Iris pigment epithelial cell (primary cell): ENCODE measurements at places on chromosomes 6 and 20.

DNA sequence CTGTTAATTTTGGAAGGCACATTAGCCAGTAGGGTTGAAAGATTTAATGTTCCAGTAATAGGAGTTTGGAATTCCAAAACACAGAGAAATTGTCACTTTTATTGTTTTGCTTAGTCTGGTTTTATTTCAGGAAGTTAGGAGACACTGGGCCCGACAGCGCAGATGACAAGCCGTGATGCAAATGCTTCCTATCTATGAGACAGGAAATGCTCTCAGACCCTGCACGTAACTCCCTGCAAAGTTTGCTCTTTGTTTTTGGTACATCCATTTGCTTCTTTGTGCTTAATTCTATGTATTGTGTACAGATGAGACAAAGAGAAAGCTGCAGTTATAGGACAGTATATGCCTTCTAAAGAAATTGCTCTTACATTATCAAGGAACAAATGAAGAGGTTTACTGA lies 201.6 kb upstream of the SGK1 start:
- DNase-seq, result peak; percentile 45

DNA sequence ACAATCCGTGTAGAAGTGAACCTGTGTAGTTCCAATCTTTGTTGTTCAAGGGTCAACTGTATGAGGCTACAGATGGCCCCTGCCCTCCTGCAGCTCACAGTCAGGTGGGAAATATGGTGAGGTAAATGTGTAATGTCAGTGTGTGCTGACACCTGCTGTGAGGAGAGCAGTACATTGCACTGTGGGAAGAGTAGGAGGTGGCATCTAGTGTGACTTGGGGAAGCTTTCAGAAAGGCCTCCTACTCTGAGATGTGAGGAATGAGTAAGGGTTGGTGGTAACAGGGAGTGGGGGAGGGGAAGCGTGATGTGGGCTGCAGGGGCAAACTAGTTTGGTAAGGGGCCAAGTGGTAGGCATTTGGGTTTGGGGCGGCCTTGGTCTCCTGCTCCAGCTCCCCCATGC lies 188.8 kb downstream of the FARS2 start:
- DNase-seq, result no peak

- no peak for DNase-seq
Observed at GRCh38 chr20:58886546-58886945, 34.0 kb downstream of the GNAS start.

DNA sequence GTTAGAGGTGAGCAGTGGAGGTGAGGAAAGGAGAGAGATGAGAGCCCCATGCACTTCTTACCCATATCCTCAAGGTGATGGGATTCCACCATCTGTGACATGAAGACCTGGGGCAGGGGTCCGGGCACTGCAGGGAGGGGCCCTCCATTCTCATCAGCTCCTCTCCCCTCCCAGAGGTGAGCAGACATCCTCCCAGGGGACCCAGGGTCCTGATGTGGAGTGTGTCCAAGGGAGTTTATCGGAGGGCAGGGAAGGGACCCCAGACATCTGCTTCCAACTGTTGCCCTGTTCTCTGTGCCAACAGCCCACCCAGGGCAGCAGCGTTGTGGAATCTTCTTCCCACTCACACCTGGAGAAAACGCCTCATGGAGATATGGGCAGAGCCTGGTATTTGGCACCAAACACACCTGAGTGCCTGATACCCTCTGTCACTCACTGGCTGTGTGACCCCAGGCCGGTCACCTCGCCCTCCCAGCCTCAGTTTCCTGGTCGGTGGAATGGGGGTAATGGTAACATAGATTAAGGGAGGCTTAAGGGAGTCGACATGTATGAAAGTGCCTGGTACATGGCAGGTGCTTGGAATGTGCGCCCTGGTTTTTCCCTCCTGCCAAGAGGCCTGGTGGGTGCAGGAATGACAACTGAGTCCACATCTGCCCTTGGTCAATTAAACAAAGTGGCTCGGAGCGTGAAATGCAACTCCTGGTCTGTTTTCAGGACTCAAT lies 227.9 kb downstream of the PREX1 start:
- no peak for DNase-seq

GRCh38 chr6:139708337-139709199 lies 334.1 kb upstream of the CITED2 start:
- DNase-seq, result peak; percentile 93

GRCh38 chr20:48615871-48616270 lies 211.9 kb downstream of the PREX1 start:
- DNase-seq, result no peak

DNA sequence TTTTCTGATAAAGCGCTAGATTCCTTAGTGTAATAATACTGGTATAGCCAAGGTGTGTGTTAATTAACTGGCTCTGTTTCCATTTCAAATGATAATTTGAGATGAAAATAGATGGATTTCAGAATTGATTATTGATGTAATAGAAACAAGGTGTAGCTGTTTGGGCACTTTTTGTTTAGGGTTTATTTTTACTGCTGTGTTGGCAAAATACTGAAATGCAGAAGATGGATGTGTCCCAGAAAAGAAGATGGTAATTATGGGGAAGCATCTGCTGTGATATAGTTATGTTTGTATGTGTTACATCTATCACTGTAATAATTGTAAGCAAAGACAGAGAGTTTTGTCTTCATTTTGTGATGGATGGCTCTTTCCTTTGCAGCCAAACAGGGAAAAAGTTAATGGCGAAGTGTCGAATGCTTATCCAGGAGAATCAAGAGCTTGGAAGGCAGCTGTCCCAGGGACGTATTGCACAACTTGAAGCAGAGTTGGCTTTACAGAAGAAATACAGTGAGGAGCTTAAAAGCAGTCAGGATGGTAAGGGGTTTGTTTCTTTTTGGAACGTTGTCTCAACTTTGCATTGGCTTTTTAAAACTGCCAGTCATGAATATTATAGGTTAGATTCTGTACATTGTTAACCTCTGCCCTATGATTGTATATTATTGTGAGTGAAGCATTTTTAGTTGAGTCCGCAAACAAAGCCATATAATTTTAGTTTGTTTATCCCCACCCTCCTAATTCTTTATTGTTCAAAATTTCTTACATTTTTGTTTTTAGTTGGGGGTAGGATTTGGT lies 8.6 kb upstream of the ACAT2 start:
- DNase-seq, result no peak

DNA sequence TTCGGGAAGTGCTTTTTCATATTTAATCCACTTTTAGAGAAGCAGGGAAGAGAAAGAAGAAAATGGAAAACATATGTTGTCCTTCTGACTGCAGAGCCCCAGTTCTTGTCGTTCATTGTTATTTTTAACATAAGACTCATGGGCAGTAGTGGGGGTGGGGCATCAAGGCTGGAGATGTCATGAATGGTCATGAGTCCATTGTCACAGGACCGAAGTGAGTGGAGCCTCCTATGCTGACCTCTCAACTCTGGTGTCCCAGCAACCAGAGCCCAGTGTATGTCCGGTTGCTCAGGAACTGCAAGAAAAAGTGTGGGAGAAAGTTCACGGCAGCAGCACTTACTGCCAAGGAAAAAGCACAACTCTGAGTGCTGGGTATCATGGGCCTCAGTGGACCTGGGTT lies 108.6 kb downstream of the BANF2 start:
- peak; percentile 62 for DNase-seq

DNA sequence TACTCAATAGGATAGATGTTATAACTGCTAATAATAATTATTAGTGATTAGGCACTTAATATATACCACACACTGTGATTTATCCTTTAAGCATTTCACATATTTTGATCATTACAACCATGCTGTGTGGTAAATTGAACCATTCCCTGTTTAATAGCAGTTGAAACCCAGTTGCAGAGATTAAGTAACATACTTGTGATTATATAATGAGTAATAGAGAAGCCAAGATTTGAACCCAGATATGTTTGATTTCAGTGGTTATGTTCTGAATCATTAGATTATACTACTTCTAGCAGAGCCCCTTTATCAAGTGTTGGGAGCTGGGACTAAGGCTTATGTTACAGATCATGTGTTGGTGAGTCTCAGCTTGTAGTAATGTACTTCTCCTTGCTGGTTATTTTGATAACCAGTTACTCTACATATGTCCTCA lies 44.1 kb downstream of the STK4 start:
- peak; percentile 85 for DNase-seq

GRCh38 chr20:33507461-33507860 lies 17.6 kb downstream of the CBFA2T2 start:
- no peak for DNase-seq

DNA sequence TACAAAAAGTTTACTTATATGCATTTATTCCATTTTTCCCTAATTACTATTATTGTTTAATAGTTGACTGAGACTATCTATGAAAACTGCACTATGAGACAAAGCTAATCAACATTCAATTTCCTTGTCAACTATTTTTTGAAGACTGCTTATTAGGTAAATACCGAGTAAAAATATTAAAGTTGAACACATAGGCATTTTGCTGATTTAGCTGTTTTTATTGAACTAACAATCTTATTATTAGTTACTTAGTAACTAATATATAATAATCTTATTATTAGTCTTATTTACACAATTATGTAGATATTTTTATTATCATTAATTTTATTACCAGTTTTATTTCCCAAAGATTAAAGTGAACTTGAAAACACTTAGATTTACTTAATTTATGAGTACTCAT lies 728.8 kb downstream of the TENT5A start:
- no peak for DNase-seq

DNA sequence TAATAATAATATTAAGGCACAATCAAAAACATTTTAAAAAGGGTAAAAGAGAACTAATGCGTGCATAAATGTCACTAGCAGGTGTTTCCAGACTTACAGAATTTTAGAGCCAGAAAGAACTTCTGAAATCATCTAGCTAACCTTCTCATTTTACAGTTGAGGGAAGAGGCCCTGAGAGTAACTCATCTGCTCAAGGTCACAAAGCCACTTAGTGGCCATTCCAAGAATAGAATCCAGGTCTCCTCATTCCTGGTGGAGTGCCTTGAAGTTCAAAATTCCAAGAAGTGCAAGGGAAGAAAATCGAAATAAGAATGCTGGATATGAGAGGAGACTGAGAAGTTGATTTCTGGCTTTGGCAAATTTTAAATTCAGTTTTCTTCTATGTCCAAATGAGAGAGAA lies 3.2 kb upstream of the KIAA0408 start:
- no peak for DNase-seq

DNA sequence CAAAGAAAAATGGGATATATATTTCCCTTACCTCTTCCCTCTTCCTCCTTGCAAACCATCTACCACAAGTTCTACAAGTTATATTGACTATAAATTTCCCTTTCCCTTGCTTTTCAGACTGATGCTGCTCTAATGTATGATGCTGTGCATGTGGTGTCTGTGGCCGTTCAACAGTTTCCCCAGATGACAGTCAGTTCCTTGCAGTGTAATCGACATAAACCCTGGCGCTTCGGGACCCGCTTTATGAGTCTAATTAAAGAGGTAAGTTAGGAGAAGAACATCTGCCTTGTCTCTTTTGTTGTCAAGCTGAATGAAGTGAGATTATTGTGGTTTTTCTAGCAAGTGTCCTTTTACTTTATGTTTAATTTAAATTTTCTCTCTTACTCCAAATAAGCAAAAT lies 406.0 kb downstream of the GRIK2 start:
- DNase-seq, result no peak

GRCh38 chr6:68652117-68652536 lies 17.0 kb downstream of the ADGRB3 start:
- no peak for DNase-seq

GRCh38 chr6:162733489-162733888 lies 5.7 kb downstream of the PACRG start:
- DNase-seq, result no peak

DNA sequence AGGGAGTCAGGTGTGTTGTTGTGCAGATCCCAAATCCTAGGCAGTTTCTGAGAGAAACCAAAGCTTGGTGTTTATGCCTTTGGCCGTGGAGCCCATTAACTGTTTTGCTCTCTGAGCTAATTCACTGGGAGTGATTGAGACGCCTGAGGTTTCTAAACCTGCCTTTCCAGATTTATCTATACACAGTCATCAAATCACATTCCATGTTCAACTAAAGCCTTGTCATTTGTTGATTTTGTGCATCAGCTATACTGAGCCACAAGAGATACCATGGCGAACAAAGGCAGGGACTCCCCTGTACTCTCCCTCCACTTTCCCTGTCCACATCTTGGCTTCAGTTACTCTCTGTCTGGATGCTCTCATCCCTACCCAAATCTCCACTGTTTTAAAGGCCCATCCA lies 229.7 kb upstream of the PMEPA1 start:
- no peak for DNase-seq

- no peak for DNase-seq
Observed at GRCh38 chr6:79188885-79189480, 45.5 kb downstream of the HMGN3 start.

- no peak for DNase-seq
Observed at GRCh38 chr6:141165002-141165665, 967.6 kb upstream of the GJE1 start.

GRCh38 chr20:5880326-5880725 lies 70.0 kb downstream of the TRMT6 start:
- no peak for DNase-seq

DNA sequence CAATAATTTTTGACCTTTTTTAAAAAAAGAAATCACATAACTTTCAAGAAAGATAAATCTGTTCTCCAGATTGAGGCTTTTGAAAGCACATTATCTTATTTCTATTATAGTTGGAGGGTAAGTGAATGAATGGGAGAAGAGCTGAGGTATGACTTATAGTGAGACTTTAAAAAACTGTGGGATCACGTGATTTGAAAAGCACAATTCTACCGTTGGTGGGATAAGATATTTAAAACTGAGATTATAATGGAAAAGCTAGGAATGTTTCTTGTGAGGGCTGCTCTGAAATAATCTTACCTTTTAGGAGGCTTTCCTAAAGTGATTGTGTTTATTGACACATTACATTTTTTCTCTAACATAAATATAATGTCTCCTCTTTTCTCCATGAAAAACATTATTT lies 9.5 kb upstream of the OPN5 start:
- DNase-seq, result no peak

DNA sequence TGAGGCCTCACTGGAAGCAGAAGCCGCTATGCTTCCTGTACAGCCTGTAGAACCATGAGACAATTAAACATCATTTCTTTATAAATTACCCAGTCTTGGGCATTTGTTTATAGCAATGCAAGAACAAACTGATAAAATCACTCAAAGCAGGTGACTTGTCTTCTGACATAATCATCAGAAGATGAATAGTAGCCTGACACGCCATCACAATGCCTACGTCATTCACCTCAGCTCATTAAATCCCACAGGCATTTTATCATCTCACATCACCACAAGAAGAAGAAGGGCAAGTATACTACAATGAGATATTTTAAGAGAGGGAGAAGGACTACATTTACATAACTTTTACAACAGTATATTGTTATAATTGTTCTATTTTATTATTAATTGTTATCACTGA lies 3.1 kb upstream of the CAP2 start:
- no peak for DNase-seq

GRCh38 chr20:61310954-61311353 lies 58.9 kb downstream of the CDH4 start:
- DNase-seq, result no peak
